ENCODE measurements at places on chromosomes 4 and X. TPM values are rescaled to one million over a fixed set of nuclear protein-coding genes. Genes with fewer than 3 reads are reported as not detected.

DNA sequence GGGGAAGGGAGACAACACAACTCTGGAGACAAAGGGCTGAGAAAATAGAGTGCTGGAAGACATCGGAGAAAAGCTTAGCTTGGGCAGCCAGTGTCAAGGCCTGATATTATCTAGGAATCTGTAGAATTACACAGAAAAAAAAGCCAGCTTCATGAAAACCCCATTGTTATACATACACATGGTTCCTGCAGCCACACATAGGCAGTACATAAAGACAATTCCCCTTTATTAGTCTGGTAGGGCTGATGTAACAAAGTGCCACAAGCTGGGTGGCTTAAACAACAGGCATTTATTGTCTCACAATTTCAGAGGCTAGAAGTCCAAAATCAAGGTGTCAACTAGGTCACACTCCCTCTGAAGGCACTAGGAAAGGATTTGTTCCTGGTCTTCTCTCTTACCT, 503.5 kb downstream of the MID1IP1 start:
- DNase-seq: no peak

Gene CAPN6
- total RNA-seq: 0.87 TPM

Gene SYNPO2
- total RNA-seq: 0.35 TPM

Gene NKX6-1
- not detected for total RNA-seq

DNA sequence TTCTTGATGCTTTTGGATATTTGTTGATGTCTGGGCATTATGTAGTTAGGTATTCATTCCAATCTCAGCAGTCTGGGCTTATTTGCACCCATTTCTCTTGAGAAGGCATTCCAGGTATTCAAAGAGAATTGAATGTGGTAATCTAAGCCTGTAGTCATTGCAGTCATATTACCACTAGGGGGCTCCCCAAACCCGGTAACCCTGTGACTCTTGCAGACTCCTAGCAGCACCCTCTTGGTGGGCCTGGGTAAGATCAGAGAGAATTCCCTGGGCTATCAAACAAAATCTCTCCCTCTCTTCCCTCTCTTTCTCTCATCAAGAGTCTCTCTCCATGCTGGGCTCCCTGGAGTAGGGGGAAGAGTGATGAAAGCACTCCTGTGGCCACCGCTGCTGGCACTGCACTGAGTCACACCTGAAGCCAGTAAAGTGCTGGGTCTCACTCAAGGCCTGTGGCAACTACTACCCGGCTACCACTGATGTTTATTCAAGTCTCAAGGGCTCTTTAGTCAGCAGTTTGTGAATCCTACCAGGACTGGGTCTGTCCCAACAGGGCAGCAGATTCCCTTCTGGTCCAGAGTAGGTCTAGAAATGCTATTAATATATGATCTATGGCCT, 187.7 kb upstream of the NUDT10 start:
- peak; percentile 19 for DNase-seq

DNA sequence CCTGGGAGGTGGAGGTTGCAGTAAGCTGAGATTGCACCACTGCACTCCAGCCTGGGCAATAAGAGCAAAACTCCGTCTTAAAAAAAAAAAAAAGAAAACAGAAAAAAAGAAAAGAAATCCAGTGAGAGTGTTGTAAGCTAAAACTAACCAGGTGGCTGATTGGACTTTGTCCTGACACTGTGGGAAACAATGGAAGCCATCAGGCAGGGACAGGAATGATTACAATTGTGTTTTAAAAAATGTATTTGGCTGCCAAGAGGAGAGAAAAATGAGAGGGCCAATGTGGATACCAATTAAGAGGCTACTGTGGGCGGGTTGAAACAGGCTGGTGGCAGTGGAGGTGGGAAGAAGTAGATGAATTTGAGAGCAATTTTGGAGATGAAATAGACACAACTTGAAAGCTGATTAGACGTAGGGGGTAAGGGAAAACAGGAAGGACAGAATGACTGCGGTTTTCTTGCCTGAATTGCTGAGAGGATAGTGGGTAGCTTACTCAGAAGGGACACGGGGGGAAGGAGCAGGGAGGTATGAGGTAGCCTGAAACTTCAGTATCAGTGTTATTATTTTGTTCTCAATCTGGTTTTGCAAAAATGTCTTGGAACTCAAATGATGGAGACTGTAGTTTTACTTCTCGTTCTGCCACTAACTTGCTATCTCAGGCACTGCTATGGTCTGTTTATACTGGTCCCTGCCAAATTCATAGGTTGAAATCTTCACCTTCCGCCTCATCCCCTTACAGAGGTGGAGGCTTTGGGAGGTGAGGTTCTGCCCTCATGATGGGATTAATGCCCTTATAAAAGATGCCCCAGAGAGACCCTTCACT, 45.6 kb upstream of the CHRNA9 start:
- peak; percentile 45 for DNase-seq

DNA sequence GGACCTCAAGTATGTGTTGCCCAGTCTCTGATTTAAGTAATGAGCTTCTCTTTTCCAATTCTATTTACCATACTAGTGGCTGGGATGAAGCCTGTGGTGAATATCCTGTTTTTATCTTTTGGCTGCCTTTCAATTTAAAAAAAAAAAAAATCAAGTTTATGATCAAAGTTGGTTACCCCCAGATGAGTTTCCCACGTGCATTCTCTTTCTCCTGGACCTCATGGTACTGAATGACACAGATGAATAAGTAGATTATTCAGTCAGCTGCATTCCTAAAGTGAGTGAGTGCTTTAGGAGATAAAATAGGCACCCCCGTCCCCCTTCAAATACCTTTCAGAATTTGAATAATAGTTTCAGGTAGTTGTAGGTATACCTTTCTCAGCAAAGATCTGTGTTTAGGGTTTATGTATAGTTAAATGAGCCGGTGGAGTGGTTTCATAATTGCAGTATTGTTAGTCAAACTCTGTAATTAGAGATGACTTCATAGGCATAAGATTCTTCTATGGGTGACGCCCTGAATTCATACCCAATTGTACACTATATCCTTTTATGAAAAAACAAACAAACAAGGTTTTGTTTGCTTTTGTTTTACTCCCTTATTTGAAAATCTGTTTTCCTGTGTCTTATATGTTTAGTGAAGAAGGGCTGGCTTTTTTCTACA, 41.9 kb downstream of the PLS3 start:
- DNase-seq: peak; percentile 29

DNA sequence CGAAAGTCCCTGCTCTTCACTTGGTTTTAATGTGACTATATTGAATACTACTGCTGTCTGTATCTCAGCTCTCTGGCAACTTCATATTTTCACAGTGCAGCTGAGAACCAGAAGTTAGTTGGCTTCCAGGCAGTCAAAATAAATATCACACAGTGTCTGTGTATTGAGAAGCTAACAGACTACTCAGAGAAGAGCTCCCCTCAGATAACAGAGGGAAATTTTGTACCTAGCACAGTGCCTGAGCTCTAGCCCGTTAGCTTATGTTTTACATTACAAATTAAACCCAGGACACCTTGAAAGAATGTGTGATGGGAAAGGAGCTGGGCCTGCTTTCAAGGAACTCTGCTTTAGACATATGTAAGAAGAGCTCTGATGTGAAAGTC, 22.7 kb downstream of the JADE1 start:
- no peak for DNase-seq

GRCh38 chr4:78227411-78228057, 170.4 kb downstream of the FRAS1 start:
- no peak for DNase-seq

DNA sequence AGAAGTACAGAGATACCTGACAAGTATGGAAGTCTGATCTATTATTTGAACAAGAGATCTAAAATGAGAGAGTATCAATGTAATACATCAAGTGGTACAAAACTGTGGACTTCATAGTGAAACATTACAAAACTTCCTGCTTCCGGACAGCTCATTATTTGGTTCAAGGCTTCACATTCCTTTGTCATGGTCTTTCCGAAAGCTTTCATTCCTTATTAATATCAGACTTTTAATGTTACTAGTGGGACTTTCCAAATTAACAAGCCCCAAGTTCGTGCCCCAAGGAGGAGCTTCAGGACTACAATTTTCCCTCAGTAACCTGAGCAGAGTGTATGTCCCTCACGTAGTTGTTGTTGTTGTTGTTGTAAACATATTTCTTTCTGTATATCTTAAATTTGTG, 1.2 kb downstream of the CHIC2 start:
- peak; percentile 63 for DNase-seq

Gene TEC
- 6.1 TPM for total RNA-seq

Gene GAGE12J
- not detected for total RNA-seq

Gene SH3BGRL
- total RNA-seq: 35.4 TPM

DNA sequence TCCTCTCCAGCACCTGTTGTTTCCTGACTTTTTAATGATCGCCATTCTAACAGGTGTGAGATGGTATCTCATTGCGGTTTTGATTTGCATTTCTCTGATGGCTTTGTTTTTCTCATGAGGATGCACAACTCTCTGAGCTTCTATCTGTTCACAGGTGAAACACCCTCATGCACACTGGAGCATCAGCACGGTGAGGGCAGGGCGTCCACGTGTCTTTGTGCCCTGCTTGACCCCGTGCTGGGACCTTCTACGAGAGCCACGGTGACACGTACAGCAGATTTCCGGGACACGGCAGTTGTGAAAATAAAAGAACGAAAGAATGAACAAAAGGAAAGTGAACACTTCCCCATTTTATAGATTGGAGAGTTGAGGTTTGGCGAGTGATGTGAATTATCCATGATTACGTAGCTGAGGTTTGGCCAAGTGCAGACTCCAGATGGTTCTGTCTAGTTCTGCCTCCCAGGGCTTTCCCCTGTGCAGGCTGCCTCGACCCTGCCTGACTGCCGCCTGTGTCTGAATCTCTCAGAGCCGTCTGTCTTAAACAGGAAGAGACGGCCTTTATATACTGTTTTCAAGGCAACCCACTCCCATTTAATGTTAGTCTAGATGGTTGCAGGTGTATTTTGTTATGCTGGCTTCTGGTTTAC, 67.8 kb upstream of the SORBS2 start:
- no peak for DNase-seq

Gene ZNF711
- 2.6 TPM for total RNA-seq

DNA sequence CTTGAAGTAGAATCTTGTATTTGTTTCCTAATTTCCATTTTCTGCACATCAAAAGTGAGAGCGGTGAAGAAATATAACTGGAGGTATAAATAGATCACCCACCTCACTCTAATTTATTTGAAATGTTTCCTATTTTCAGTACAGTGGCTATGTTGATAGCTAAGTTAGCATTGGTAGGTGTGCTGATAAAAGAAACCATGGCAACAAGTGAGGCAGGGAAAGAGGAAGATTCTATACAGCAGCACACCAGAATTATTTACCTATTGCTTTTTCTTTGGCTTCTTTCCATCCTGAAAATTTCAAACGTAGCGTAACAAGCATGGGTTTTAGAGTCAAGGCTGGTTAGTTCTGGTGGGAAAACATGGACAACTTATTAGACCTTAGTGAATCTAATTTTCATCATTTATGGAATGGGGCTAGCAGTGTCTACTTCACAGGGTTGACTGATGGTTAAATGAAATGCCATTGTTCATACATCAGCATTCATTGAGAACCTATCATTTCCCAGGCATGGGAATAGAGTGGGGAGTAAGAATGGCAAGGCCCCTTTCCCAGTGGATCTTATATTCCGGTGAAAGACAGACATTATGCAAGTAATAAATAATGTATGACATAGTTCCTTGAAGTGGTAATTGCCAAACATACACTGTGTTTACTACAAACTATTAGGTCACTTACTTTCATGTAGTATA, 30.6 kb upstream of the CTSO start:
- no peak for DNase-seq

DNA sequence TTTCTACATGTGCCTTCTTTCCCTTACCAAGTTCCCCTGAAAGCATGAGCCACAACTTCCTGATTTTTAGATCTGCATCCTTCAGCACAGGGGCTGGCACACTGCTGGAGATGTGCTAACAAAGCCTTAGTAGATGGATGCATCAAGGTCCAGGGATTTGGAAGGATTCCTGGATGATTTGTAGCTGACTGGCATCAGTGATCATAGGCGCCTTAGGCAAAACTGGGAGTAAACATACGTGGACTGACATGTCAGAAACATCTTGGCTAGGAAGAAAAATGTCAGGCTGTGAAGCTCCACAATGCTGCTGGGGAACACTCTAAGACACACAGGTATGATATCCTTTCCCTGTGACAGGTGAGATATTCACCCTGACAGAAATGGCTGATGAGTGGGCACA, 156.4 kb downstream of the AMELX start:
- no peak for DNase-seq

- no peak for DNase-seq
Observed at GRCh38 chrX:148958901-148959300, 458.5 kb downstream of the AFF2 start.
